ENCODE measurements at places on chromosomes 11 and 22. TPM values are rescaled to one million over a fixed set of nuclear protein-coding genes. Genes with fewer than 3 reads are reported as not detected.

Gene PRRG4
- total RNA-seq = 6.0 TPM

Gene FBLN1
- 271 TPM for total RNA-seq

Gene TRIM51
- not detected for total RNA-seq

Gene MS4A14
- not detected for total RNA-seq

GRCh38 chr11:64787526-64788320 lies 9.4 kb upstream of the SF1 start:
- H3K36me3 ChIP-seq = peaks cover 3% of the 10 kb centered on the region
- no peak for DNase-seq
- no peaks in the 10 kb centered on the region for H3K4me1 ChIP-seq
- H3K27me3 ChIP-seq = no peaks in the 10 kb centered on the region
- no peak overlapping the region for H3K4me3 ChIP-seq

DNA sequence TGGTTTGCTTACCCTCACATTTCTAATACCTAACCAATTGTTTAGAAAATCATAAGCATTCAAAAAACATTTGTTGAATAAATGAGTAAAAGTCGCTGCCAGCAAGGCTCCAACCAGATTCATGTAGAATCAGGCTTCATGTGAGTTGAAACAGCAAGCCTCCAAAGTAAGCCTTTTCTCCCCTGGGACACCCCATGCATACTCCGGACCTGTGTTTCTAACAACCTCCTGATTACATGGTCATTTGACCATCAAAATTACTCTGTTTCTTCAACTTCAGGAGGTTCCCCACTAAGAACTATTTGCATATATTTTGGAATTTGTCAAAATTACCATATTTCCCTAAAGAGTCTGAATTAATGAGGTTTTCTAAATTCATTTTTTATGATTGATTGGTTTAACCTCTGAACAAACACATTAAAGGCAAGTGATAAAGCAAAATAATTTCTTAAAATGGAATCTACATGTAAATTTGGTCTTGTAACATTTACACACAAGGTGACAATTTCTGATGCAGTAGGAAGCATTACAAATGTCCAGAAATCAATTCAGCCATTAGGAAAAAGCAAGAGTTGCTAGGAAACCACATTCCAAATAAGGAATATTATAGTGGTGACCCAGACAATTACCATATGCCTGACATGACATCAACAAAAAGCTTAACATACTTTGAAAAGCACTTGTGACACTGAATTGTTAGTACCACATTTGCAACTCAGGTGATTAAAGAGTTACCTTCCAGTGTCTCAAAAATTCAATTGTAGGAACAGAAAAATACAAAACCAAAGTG lies 252.6 kb downstream of the GUCY1A2 start:
- peaks cover 3% of the 10 kb centered on the region for H3K4me1 ChIP-seq
- H3K27me3 ChIP-seq = no peaks in the 10 kb centered on the region
- no peak overlapping the region for H3K27ac ChIP-seq
- H3K4me3 ChIP-seq = no peak overlapping the region

- H3K27me3 ChIP-seq = no peaks in the 10 kb centered on the region
- H3K4me1 ChIP-seq = no peaks in the 10 kb centered on the region
- no peak overlapping the region for H3K27ac ChIP-seq
- H3K36me3 ChIP-seq = no peaks in the 10 kb centered on the region
- H3K4me3 ChIP-seq = no peak overlapping the region
Measured at GRCh38 chr11:41065432-41065831, 394.0 kb downstream of the LRRC4C start.

DNA sequence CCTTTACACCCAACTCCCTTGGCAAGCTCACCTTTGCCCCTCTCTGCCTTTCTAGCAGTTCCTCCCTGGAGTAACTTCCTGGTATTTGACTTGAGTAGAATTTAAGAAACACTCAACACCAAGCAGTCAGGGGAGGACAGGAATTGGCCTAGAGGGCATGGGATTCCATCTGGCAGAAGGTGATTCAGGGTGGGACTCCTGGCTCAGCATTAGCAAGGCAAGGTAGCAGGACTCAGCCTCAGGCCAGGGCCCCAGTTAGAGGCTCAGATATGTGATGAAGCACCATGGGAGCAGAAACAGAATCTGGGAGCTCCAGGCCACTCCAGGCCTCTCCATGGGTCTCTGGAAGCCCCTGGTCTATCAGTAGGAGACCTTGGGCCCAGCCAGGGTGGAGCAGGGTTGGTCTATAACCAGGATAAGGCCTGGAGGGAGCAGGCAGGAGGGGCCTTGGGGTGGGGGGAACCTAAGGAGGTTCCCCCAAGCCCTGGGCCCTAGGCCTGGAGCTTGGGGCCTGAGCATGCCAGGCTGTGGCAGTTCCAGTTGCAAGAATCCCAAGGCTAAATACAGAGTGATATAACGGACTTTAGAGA lies 148.2 kb downstream of the PARVA start:
- H3K4me1 ChIP-seq = peaks cover 3% of the 10 kb centered on the region
- no peak for DNase-seq
- no peaks in the 10 kb centered on the region for H3K27me3 ChIP-seq
- peaks cover 29% of the 10 kb centered on the region for H3K36me3 ChIP-seq
- H3K4me3 ChIP-seq = no peak overlapping the region

GRCh38 chr22:38981005-38981991 lies 849 bp upstream of the APOBEC3B start:
- H3K27ac ChIP-seq = peak overlapping the region; percentile 94
- DNase-seq = no peak
- H3K36me3 ChIP-seq = no peaks in the 10 kb centered on the region
- no peaks in the 10 kb centered on the region for H3K27me3 ChIP-seq
- H3K4me1 ChIP-seq = peaks cover 9% of the 10 kb centered on the region
- H3K4me3 ChIP-seq = peak overlapping the region; percentile 40
